ENCODE measurements at places on chromosomes 16 and 17.
A peak's percentile ranks its signal among the peaks of the same experiment; 100 is the strongest.

GRCh38 chr17:49984283-49984682 is 10.7 kb downstream of the DLX3 start:
- no peak for DNase-seq

GRCh38 chr17:67620636-67621035 is 97.1 kb upstream of the NOL11 start:
- no peak for DNase-seq

- DNase-seq, result peak; percentile 71
Measured at GRCh38 chr17:74430706-74431567, 951 bp upstream of the GPRC5C start.

GRCh38 chr16:46961373-46962353 is 11.8 kb downstream of the DNAJA2 start:
- DNase-seq, result peak; percentile 21

DNA sequence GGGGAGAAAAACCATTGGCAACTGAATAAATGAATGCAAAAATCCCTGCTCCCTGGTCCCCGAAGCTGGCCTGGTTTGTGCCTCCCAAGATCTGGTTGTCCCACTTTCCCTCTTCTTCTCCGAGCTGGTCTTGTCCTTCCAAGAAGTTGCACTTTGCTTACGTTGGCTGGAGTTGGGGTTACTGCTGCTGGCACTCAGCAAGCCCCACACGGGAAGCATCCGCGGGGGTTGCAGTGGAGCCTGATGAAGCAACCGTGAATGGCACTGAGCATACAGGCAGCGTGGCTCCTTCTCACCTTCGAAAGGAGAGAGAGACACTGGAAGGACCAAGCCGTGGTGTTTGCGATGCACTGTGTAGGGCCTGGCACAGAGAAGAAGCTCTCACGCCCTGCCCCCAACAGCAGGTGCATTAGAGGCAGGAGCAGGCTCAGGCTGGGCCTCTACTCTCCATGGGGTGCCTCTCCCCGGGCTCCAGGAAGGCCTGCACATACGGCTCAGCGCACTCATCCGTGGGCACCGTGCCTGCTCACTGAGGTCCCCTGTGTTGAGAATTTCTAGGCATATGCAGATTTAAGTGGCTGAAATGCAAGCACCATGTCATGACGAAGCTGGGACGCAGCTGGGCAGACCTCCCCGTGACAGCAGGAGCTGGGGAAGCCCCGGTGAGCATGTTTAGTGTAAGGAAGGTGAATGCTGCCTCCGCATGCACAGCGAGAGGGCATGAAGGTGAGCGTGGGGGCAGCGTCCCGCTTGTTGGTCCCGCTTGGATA is 12.1 kb downstream of the CA5A start:
- DNase-seq, result no peak

DNA sequence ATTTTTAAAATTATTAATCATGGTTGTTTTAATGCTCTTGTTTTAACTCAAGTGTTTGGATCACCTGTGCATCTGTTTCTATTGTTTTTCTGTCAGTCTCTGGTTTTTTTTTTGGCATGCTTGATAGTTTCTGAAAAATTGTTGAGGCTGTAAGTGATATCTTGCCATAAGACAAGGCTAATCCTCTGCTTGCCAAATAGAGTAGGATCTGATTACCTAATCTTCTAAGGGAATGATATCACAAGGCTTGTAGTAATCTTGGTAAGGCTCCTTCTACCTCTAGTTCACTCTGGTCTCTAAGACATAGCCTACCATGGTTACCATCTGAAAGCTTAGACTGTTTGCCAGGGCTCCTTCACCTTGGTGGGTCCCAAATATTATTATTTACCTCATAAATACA is 81.0 kb downstream of the ATF7IP2 start:
- peak; percentile 68 for DNase-seq

GRCh38 chr17:45110676-45111611 is 21.4 kb downstream of the PLCD3 start:
- no peak for DNase-seq

DNA sequence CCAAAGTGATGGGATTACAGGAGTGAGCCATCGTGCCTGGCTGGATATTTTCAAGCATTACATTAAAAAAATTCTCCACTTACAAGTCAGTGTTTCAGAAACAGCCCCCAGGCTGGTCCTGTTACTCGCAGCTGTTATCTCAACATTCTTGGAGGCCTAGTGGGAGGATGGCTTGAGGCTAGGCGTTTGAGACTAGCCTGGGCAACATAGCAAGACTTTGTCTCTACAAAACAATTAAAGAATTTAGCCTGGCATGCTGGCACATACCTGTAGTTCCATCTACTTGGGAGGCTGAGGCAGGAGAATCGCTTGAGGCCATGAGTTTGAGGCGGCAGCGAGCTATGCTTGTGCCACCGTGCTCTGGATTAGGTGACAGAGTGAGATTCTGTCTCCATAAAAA is 26.5 kb upstream of the SPNS3 start:
- no peak for DNase-seq

GRCh38 chr16:2339521-2340484 is 725 bp downstream of the ABCA3 start:
- peak; percentile 24 for DNase-seq

- DNase-seq, result no peak
Measured at GRCh38 chr17:40092581-40092980, 7.8 kb downstream of the NR1D1 start.

DNA sequence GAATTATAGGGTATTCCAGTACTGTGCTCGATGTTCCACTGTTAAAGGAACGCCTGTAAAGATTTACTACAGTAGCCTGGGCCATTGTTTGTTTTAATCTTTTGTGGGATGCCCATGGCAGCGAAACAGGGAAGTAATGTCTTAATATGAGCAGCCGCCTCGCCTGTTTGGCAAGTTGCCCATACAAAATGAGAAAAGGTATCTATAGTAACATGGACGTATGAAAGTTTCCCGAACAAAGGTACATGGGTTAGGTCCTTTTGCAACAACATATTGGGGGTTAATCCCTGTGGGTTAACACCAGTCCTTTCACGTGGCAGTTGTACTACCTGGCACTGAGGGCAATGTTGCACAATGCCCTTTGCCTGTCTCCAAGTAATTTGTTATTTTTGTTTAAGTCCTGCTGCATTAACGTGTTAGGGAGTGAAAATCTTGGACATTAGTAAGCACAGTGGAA is 21.1 kb upstream of the TMC5 start:
- DNase-seq, result no peak

DNA sequence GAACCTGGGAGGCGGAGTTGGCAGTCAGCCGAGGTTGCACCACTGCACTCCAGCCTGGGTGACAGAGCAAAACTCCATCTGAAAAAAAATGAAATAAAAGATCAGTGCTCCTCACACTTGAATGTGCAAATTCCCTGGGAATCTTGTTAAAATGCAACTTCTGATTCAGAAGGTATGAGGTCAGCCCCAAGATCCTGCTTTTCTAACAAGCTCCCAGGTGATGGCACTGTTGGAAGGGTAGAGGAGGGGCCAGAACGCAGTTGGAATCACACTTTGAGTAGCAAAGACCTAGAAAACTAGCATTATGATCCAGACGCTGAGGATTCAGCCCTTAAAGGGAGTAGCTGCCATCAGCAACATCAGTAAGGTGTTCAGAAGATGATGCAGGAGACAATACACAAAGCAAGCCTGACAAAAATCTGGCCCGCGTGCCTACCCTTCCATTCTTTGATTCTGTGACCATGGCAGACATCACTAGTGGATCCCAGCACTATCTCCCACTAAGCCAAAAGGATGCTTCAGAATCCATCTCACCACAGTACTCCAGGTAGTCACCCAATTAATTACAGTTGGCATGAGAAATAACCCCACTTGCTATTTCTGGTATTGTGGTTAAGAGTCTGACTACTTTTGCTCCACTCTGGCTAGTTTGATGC is 33.1 kb upstream of the MEIOC start:
- DNase-seq, result no peak

DNA sequence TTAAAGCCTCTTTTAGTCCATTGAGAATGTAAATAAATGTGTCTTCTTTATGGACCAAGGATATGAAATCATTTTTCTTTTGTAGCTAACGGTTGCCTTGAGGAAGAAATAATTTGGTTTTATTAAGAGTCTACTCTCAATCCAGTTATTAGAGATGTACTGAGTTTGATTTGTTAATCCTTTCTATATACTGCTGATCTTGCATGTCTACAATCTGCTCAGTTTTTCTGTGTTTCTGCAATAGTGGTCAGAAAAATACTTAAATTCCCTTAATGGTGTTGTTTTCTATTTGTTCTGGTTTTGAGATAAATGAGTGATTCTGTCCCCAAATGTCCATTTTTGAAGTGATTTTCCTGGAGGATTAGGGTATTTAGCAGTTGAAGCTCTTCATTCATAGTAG is 54.9 kb downstream of the CYLD start:
- no peak for DNase-seq

DNA sequence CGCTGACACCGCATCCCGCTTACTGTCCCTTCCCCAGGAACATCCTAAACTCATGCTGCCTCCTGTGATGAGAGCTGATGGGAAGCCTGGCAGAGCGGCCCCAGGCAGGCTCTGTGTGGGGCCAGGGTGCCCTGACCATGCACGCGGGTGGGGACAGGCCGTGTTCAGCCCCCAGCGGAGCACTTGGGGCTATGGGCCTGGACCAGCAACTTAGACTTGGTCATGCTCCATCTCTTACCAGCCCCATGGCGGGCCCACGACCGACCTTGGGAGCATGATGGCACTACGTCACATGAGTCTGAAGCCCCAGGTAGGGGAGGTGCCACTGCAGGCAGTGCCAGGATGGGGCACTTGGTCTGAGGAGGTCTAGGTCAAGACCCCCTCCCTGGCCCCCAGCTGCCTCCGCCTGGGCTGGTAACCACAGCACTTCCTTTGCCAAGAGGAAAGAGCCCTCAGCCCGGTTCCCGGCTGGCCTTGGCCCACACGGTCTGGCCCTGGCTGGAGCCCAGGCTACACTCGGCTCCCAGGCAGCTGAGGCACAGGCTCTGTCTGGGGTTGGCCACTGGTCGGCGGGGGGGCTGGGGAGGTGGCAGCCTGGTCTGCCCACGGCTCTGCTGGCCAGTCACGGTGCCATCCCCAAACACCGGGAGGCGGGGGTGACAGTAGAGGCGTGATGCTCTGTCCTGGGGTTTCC is 25.7 kb downstream of the BAHCC1 start:
- DNase-seq, result no peak

- DNase-seq, result peak; percentile 40
Measured at GRCh38 chr16:53022374-53022773, 30.3 kb downstream of the CHD9NB start.

DNA sequence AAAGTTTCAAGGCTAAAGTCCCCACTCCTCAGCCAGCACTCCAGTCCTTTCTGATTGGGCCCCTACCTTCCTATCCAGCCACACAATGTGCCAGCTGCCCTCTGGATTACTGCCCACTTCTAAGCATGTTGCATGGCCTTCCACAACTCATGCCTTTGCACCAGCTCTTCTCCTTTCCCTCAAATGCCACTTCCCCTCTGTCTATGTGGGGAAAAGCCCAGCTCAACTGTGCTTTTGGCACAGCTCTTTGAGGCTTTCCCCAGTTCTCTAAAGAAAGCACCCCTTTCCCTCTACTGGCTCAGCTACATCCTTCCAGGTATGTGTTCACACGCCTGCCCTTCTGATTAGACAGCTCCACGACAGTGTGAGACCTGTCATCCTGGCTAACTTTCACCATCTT is 18.5 kb downstream of the GTF3C1 start:
- no peak for DNase-seq

GRCh38 chr17:44205962-44206824 is 6.5 kb upstream of the ATXN7L3 start:
- DNase-seq, result no peak

DNA sequence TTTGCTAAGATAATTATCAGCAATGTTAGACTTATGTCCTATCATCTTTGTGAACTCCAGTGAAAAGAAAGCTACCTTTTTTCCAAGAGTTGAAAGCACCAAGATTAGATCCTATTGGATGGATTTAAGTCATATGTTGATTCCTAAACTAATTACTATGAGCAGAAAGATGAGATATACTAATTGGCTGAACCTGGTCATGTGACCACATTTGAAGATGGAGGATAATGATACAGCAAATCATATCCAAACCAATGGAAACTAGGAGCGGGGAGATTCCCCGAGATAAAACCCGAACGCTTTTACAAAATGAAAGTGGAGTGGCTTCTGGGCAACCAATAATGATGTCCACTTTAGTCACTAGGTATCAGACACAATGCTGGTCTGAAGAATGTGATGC is 1060.2 kb upstream of the EEF2KMT start:
- no peak for DNase-seq

DNA sequence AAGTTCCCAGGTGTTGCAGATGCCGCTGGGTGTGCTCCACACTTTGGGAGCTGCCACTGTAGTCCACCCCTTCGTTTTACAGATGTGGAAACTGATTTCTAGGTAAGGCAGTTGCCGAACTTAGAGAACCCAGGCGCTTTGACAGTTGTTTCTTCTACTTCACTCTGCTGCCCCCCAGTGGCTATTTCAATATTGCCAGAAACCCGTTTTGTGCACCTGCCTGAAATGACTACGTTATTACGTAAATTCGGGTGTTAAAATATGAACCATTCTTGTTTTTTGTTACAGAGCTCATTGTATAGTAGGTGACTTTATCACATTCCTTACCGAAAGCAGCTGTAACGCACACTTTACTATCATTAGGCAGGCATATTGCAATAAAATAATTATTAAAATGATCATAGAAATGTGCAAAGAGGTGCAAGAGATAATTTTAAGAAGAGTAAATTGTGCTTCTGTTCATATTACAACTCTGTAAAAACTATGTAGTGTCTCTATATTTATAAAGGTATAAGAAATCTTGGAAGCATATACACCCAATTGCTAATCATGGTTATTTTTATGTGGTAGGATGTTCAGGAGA is 44.9 kb downstream of the OTOA start:
- peak; percentile 63 for DNase-seq

DNA sequence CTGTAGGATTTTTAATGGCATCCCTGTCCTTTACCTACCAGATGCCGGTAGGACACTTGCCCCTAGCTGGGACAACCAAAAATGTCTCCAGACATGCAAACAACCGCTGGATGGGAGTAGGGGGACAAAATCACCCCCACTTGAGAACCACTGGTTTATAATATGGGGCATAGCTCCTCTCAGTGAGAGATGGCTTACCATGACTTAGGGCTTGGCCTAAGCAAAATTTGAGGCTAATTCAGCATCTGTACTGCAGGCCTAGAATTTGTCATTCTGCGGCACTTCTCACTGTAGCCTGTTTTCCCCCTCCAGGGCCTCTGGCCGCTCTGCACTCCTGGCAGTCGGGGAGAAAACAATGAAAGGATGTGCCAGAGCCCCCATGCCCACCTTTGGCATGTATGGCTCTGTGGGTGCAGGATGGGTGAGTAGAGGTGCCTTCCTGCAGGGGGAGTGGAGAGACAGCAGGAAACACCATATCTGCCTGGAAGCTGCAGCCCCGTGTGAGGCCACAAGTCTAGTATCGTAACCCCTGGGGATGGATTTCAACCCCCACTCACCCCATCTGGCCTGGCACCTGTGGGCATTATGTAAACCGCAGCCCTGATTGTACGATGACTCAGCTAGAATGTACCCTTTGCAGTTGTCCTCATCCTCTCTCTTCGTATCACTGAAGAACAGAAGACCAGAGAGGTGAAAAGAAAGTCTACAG is 268.1 kb downstream of the SOX9 start:
- peak; percentile 39 for DNase-seq

- DNase-seq, result peak; percentile 95
Measured at GRCh38 chr17:42472709-42473521, 14.2 kb downstream of the ATP6V0A1 start.

GRCh38 chr17:57273490-57273889 is 17.2 kb downstream of the MSI2 start:
- no peak for DNase-seq

GRCh38 chr17:17343896-17344506 is 40.8 kb downstream of the NT5M start:
- DNase-seq, result no peak

- peak; percentile 91 for DNase-seq
Measured at GRCh38 chr17:31313982-31314781, at the start of gene EVI2B. TSS of gene EVI2B (minus strand) at chr17:31314054. CDS start at chr17:31305609, 8,445 bp downstream.

Data from iris pigment epithelial cell (primary cell).